Stimulated activated CD4-positive, alpha-beta T cell treated with anti-CD3 and anti-CD28 coated beads, Interleukin-1b, Interleukin-23, amount 100 ng/mL, for 24 hours (primary cell): ENCODE measurements at places on chromosomes 3 and 15.

- DNase-seq: no peak
These were observed 118.3 kb upstream of the NEO1 start for GRCh38 chr15:72933976-72934375.

- no peak for DNase-seq
These were observed 305.1 kb downstream of the LSAMP start for GRCh38 chr3:116140100-116140689.

DNA sequence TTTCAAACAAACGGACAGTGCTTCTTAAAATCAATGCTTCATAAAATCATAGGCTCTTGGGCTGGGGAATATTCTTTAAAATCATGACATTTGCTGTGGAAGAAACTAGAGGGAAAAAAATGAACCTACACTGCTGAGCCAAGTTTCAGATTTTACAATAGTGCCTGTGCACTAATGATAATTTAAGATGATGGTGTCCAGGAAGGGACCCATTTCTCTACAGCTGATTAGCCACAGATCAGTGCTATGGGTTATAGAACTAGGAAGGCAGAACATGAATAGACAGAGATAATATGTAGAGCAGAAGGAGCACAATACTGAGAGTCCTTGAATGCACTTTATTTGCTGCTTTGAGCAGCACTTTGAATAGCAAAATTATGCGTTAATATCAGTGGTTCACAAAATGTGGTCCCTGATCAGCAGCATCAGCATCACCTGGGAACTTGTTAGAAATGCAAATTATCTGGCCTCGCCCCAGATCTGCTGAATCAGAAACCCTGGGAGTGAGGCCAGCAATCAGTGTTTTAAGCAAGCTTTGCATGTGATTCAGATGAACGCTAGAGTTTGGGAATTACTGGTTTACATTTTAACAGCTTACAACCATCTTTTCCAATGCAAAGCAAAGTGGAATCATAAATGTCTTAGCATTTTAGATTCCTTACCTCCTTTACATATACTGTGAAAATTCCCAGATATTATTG, 135.8 kb upstream of the ANKRD28 start:
- DNase-seq: no peak

GRCh38 chr3:188154809-188155574, 1.0 kb downstream of the LPP start:
- no peak for DNase-seq

GRCh38 chr3:160451602-160452001, 2.0 kb upstream of the TRIM59 start:
- DNase-seq: no peak

DNA sequence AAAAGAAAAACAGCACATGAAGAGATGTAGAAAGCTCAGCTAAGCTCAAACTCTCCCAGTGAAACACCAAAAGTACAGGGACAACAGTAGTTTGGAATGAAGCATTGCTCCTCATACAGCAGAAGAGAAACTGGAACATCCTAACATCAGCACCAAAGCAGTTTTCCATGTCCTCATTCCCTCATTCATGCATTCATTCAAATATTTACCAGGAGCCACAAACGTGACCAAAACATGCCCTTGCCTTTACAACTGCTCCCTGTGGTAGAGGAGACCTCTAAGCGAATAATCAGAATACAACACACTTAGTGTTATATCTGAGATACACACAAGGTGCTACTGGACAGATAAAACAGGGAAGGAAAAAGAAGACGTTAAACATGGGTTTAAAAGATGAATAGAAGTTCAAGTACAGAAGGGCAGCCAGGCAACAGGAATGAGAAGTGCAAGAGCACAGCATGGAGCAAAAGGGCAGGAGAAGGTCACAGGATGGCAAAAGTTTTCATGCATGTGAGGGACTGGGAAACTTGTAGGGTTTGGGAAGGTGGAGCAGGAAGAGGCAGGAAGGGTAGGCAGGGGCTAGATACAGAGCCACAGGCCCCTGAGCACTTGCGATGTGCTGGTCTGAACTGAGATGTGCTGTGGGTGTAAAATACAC, 58.5 kb upstream of the LMCD1 start:
- DNase-seq: no peak

GRCh38 chr3:142656575-142656974, 60.4 kb downstream of the PLS1 start:
- no peak for DNase-seq

DNA sequence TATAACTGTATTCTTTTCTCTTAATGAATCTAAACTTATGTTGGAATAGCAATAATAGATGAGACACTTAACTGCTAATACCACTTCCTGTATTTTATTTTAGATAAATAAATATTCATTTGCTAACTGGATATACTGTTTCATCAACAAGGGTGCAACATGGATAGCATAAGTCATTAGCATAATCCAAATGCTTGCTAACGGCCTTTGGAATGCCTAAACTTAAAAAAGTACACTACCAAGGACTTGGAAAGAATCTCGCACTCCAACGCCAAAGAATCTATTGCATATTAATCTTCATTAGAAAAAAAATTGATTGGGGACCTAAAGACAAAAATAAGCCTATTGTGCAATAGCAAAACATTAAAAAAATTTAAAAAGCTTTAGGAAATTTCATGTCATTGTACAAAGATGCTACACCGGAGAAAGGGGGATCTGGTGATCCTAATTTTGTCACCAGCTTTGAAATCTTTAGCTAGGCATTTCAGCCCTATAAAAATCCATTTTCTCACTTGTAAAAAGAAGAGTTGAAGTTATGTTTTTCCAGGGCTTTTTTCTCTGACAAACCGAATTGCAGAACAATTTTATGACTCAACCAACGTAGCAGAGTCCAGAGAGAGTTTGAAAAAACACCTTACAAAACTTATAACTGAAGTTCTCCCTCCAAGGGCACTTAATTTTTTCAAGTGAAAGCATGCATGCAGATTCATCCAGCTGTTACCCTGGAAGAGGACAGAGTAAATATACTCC, 4.1 kb downstream of the VGLL3 start:
- no peak for DNase-seq

- DNase-seq: no peak
These were observed 55.6 kb upstream of the ACAN start for GRCh38 chr15:88747631-88748030.

GRCh38 chr3:178255315-178255714, 280.9 kb upstream of the KCNMB2 start:
- no peak for DNase-seq

- no peak for DNase-seq
These were observed 228.9 kb downstream of the SNRPN start for GRCh38 chr15:25183581-25184251.

GRCh38 chr3:185411133-185411532, 48.2 kb downstream of the MAP3K13 start:
- DNase-seq: no peak

- DNase-seq: no peak
These were observed 51.3 kb upstream of the FGD5 start for GRCh38 chr3:14767245-14768051.

GRCh38 chr3:5731100-5731499, 543.6 kb downstream of the EDEM1 start:
- no peak for DNase-seq

GRCh38 chr15:38846346-38846745, 281.7 kb upstream of the RASGRP1 start:
- no peak for DNase-seq

- no peak for DNase-seq
These were observed 15.0 kb downstream of the ARL14 start for GRCh38 chr3:160691962-160692361.

- DNase-seq: no peak
These were observed 205.9 kb upstream of the HES1 start for GRCh38 chr3:193929921-193930646.

DNA sequence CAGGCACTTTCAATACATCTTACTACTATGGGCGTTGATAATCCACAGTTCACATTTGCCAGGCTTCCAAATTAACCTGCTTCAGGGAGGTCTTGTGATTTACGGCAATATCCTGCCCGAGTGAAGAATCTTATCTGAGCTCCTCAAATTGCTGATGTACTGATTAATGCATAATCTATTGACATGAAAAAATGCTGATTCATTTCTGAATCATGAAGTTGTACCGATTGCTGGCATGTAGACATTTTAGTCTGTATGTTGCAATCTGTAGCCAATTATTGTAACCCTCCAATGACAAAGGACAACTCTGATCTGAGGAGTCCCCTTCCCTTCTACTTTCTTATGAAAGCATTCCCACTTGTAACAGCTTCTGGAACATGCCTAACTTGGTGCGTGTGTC, 97.2 kb downstream of the SEC22A start:
- no peak for DNase-seq

DNA sequence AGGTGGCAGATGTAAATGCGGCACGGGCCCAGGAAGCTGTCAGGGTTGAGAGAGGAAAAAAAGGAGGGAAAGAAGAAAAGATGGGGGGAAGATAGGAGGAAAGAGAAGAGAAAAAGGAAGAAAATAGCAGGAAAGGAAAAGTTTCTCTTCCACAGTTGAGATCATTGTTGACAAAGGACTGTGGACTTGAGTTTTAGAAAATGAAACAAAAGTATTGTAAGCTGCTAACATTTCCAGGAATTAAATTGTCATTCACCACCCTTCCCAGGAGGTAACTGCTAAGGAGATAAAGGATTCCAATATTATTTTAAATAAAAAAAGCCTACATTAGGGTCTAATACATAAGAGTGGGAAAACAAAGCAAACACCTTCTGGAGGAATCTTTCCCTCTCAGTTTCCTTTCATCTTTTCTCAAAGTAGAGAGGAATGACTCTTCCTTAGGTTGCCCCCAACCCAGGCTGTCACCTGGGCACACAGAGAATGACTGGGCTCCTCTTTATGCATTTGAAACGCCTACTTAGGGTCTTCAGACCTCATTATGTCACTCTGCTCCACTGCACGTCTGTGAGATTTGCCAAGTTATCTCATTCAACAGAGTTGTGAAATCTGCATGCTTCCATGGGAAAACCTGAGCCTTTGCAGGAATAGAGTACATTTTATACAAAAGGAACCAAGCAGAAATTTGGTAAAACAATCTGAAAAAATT, 194.0 kb downstream of the TNIK start:
- no peak for DNase-seq

DNA sequence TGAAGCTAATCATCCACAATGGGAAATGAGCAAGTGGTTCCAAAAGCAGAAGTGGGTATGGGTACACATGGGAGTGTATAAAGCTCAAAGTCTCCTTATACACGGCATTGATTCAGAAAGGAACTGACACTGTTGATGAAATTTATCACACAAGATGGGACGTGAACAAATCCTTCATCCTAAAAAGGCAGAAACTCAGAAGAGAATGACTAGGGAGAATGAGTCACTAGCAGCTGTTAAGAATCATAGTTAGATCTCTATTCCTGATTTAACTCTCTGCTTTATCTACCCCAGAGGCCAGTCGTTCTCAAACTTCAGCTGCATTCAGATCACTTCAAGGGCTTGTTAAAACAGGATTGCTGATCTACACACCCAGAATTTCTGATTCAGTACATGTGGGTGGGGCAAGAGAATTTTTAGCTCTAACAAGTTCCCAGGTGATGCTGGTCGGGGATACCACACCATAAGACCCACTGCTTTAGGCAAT, 97.7 kb upstream of the PHLDB2 start:
- no peak for DNase-seq

GRCh38 chr3:117486719-117487716, 777.4 kb downstream of the TUSC7 start:
- no peak for DNase-seq

DNA sequence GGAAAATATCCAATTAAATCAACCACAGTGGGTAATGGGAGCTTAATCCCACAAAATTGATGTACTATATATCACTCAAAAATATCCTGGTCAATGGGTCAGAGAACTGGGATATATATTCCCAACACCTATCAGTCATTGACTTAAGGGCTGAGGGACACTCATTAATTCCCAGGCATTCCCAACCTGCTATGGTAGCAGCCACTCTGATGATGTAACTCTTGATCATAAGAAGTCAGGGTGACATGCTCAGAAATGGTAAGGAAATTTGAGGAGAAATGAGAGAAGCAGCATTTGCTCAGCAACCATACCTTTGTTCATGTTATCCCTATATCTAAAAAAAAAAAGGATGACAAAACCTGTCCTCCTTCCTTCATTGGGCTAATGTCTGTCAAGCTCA, 3.1 kb upstream of the PLOD2 start:
- DNase-seq: no peak

DNA sequence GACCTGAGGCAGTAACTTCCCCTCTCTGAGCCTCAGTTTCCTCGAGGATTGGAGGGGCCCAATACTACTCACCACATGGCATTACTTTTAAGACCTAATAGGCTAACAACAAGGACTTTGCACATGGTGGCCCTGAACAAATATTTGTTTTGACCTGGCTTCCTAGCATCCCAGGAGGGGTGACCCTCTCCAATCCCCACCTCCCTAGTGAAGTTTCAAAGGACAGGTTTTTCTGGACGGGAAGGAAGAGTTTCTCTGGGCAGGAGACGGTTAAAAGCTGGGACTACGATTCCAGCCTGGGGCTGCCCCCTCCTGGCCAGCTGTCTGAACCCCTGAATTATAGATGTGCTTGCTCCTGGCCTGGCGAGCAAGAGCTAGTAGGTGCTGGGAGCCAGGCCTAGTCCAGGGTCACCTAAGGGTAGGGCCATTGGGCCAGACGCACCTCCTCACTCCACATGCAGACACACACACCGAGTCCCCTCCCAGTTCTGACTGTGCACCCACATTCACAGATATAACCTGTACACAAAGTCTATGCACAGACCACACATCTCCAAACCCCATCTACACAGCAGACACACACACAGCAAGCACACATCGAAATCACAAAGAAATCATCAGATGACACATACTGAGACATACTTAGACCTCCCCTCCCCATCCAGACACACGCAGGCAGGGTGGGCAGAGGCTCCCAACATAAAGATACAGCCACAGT, 2.7 kb upstream of the ISL2 start:
- DNase-seq: no peak

GRCh38 chr3:14631101-14631497, 20.5 kb upstream of the CCDC174 start:
- no peak for DNase-seq

- no peak for DNase-seq
These were observed 199.6 kb downstream of the SHOX2 start for GRCh38 chr3:157906627-157907026.

DNA sequence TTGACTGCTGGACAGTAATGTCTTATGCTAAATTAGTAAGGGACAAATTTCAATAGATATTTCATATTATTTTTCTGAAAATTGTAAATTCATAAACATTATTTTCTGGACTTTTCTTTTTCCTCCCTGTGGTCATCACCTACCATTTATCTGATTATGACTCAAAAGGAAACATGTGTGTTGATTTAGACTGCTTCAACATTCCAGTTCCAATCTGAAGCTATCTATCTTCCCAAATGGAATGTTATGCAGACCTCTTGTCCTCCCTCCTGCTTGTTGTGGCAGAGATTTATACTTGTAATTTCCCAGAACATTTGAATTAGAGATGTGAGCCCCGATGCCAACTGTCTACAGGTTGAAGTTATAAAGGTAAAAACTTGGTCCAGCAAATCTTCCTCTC, 803.4 kb downstream of the TUSC7 start:
- DNase-seq: no peak

DNA sequence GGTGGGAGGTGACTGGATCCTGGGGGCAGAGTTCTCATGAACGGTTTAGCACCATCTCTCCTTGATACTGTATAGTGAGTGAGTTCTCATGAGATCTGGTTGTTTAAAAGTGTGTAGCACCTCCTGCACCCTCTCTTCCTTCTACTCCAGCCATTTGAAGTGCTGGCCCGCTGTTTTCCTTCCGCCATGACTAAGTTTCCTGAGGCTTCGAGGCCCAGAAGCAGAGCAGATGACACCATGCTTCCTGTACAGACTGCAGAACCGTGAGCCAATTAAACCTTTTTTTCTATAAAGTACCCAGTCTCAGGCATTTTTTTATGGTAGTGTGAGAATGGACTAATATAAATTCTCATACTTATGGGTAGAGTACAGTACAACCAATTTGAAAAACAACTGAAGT, 123.6 kb upstream of the BHLHE40 start:
- no peak for DNase-seq
